ENCODE measurements at places on chromosomes 4 and X. TPM values are rescaled to one million over a fixed set of nuclear protein-coding genes. Genes with fewer than 3 reads are reported as not detected.

RGN gene
- 0.33 TPM for total RNA-seq

MRPL1 gene
- total RNA-seq: 16.7 TPM

MAGEB1 gene
- total RNA-seq: not detected

DNA sequence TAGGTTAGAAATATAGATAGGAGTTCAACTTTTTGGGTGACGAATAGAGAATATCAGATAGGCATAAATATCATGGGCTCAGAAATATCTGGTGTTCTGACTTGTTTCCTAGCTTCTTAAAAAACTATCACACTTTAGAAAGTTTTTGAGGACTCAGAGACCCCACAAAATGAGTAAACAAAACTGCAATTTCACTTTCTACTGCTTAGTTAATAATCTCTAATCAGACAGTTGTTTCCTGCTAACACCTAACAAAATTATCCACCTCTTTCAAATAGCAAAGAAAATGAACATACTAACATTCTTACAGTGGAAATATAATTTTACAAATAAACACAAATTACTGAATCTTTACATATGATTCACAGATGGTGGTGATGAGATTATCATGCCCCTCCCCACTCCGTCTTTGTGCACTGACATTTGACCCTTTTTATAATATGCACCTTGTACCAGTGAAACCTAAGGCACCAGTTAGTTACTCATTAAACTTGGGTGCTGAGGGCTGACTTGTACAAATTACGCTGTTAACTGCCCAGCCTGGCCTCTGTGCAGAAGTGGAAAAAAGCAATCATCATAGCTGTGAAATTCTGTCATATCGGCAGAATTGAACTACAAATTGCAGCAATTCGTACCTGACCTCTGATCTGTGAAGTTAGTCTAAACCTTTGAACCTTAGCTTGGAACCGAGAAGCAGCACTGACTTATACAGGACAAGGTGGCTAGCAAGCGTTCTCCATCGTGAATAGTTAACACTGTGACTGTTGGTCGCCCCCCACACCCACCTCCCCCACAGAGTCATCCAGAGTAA is 138.7 kb downstream of the CHRNA9 start:
- peaks cover 40% of the 10 kb centered on the region for H3K4me1 ChIP-seq
- 0 out of 2 replicates have a peak, but pooled peaks cover 8% of the 10 kb centered on the region for H3K36me3 ChIP-seq
- H3K27me3 ChIP-seq: no peaks in the 10 kb centered on the region
- no peak overlapping the region for H3K4me3 ChIP-seq
- no peak overlapping the region for H3K27ac ChIP-seq

- no peak for DNase-seq
- H3K4me3 ChIP-seq: no peak overlapping the region
- peaks cover 11% of the 10 kb centered on the region for H3K4me1 ChIP-seq
- no peaks in the 10 kb centered on the region for H3K36me3 ChIP-seq
These were observed 4.8 kb downstream of the BTC start for GRCh38 chr4:74789518-74789917.

DNA sequence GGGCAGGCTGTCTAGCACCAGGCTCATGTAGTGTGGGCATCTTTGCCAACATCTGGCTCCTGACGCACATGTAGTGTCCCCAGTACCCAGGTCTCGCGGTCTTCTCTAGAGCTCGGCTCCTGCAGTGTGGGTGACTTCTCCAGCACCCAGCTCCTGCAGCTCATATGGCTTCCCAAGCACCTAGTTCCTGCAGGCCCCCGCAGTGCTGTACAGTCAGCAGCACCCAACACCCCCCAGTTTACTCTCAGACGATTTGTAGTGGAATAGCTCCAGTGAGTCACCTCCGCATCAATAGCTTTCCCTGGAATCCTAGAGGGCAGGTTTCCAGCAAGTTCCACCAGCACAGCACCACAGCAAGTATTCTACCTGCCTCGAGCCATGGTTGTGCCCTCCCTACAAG is 30.9 kb downstream of the ZNF41 start:
- H3K27ac ChIP-seq: no peak overlapping the region
- H3K4me3 ChIP-seq: no peak overlapping the region
- no peaks in the 10 kb centered on the region for H3K36me3 ChIP-seq
- no peak for DNase-seq
- no peaks in the 10 kb centered on the region for H3K4me1 ChIP-seq
